ENCODE measurements at places on chromosomes 6 and 20. TPM values are rescaled to one million over a fixed set of nuclear protein-coding genes. Genes with fewer than 3 reads are reported as not detected.

Gene CST8
- not detected for total RNA-seq

Gene SLC12A5
- not detected for total RNA-seq

Gene IL17A
- not detected for total RNA-seq

Gene EPHA7
- total RNA-seq = not detected

Gene C6orf141
- not detected for total RNA-seq

Gene MICB
- total RNA-seq = 24.2 TPM

Gene C4B
- 3.8 TPM for total RNA-seq

Gene KIF16B
- 12.4 TPM for total RNA-seq

Gene DCDC2
- total RNA-seq = not detected

Gene SYCP2L
- total RNA-seq = not detected

Gene EDEM2
- 28.6 TPM for total RNA-seq

Gene CLPSL1
- total RNA-seq = not detected

Gene PREX1
- total RNA-seq = 99.4 TPM

Gene LIN28B
- total RNA-seq = not detected

Gene TOMM6
- 130 TPM for total RNA-seq

Gene CEP162
- total RNA-seq = 15.6 TPM
